ENCODE measurements at places on chromosomes 3 and 15.

GRCh38 chr15:46703020-46703861 lies 1014.1 kb upstream of the SEMA6D start:
- DNase-seq = no peak

DNA sequence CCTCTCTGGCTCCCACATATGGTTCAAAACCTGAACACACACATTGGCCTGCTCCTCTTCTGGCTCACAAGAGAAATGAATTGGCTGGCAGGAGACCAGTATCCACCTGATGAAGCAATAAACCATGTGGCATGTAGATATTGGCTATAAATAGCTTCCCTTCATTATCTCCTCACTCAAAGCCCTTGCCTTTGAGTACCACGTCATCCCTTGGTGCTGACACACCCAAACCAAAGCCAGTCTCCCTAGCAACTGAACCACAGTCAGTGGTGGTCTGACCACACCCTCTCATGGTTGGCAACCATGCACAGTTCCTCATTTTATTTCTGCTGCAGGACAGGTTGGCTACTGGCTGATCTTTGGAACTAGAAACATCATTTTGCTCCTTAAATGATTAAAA lies 98.8 kb downstream of the ZNF621 start:
- DNase-seq = peak; percentile 15

- DNase-seq = no peak
Measured at GRCh38 chr3:160154033-160154432, 71.2 kb upstream of the C3orf80 start.

GRCh38 chr3:69209413-69209812 lies 87.0 kb upstream of the LMOD3 start:
- no peak for DNase-seq

- DNase-seq = no peak
Measured at GRCh38 chr3:45145681-45146614, at the start of gene CDCP1. Gene CDCP1 (minus strand): TSS chr3:45146378. CDS start chr3:45146287, 91 bp downstream.

DNA sequence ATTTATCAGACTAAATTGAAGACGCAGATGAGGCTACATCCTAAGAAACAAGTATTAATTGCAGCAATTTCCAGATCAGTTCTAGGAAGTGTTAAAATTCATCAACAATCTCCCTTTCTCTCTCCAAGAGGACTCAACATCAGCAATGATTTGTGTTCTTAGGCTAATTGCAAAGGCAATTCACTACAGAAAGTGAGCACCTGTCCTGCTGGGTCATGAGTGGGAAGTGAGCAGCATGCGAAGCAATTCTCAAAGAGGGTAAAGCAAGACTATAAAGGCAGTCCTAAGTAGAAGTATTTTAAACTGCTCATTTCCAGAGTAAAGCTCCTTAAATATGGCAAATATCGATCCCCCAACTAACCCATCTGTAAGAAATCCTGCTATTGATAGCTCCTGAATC lies 1191.0 kb upstream of the ALCAM start:
- DNase-seq = no peak

DNA sequence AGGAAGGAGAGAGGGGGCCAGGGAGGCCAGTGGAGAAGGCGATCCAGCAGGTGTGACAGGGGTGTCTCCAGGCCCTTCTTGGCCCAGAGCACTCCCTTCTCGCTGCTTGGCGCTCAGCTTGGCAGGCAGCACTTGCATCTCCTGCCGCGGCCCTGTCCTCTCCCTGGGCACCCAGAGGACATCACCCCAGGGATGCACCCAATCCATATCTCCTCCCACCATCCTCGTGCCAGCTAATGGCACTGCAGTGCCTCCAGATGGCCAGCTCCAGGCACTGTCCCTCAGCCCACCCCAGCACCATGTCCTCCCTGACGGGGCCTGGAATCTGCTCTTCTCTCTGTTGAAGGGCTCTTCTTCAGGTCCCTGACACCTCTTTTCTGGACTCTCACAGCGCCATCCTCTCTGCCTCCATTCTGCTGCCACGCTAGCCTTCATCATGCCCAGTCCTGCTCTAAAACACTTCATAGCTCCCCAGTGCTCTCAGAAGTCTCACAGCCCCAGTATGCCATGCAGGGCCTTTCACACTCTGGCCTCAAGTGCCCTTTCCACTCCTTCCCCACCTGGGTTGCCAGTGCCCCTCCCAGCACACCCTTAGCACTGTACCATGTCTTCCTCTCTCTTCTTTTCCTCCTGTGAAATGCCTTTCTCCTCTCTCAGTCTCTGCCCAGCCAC lies 106.8 kb upstream of the SLC6A11 start:
- DNase-seq = no peak

- DNase-seq = no peak
Measured at GRCh38 chr3:113055961-113056360, 65.2 kb downstream of the GTPBP8 start.

DNA sequence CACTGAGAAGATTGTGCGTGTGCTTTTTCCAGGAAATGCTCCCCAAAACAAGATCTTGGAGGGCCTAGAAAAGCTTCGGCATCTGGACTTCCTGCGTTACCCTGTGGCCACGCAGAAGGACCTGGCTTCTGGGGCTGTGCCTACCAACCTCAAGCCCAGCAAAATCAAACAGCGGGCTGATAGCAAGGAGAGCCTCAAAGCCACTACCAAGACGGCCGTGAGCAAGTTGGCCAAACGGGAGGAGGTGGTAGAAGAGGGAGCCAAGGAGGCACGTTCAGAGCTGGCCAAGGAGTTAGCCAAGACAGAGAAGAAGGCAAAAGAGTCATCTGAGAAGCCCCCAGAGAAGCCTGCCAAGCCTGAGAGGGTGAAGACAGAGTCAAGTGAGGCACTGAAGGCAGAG lies 4.8 kb downstream of the MAP1A start:
- DNase-seq = no peak
